ENCODE measurements at places on chromosomes 3 and 15. TPM values are rescaled to one million over a fixed set of nuclear protein-coding genes. Genes with fewer than 3 reads are reported as not detected.

DNA sequence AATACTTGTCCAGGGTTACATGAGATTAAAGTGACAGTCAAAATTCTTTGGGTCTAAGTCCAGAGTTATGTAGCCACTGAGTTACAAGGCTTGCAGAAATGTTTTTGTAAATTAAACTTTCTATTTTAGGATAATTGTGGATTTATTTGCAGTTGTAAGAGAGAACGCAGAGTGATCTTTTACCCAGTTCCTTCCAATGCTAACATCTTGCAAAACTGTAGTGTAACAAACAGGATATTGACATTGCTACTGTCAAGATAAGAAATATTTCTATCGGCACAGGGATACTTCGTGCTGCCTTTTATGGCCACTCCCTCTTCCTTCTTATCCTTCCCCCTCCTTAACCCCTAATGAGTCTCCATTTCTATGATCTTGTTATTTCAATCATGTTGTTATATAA is 1022.9 kb downstream of the MCTP2 start:
- no peak overlapping the region for H3K27ac ChIP-seq
- H3K4me3 ChIP-seq: no peak overlapping the region
- no peaks in the 10 kb centered on the region for H3K36me3 ChIP-seq
- no peak for DNase-seq

GRCh38 chr3:58234516-58234931 is 3.1 kb upstream of the ABHD6 start:
- H3K4me1 ChIP-seq: peaks cover 15% of the 10 kb centered on the region
- H3K4me3 ChIP-seq: no peak overlapping the region
- peak; percentile 56 for DNase-seq
- no peaks in the 10 kb centered on the region for H3K36me3 ChIP-seq

The TASOR gene
- total RNA-seq: 77.7 TPM

The CCK gene
- total RNA-seq: not detected

The UMPS gene
- 49.3 TPM for total RNA-seq

- no peaks in the 10 kb centered on the region for H3K4me1 ChIP-seq
- no peaks in the 10 kb centered on the region for H3K36me3 ChIP-seq
- peaks cover 32% of the 10 kb centered on the region for H3K27me3 ChIP-seq
- H3K27ac ChIP-seq: no peak overlapping the region
- DNase-seq: no peak
- no peak overlapping the region for H3K4me3 ChIP-seq
These were observed 191.5 kb downstream of the FOXB1 start for GRCh38 chr15:60195611-60196010.

The DPPA2 gene
- not detected for total RNA-seq

DNA sequence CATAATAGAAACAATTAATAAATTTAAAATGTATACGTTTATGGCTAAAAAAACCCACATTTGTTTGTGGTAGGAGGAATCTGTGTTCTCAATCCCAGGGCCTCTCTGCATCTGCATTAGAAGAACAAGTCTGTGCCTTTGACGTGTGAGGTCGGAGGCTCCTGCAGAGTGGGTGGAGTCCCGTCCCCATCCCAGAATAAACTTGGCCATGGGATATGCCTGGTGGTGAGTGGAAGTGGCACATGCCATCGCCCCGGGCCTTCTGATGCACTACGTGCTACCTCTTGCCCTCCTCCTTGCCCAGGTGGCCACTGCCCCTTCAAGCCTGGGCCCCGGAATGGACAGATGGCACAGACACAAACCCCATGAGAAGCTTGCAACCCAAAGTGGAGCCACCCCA is 131.1 kb upstream of the NSMCE3 start:
- DNase-seq: no peak
- H3K27ac ChIP-seq: no peak overlapping the region
- H3K36me3 ChIP-seq: no peaks in the 10 kb centered on the region
- H3K4me1 ChIP-seq: no peaks in the 10 kb centered on the region

The RRP9 gene
- 80.2 TPM for total RNA-seq

The FOXB1 gene
- total RNA-seq: not detected

The MCF2L2 gene
- total RNA-seq: 2.6 TPM

The AMIGO3 gene
- total RNA-seq: 0.79 TPM

DNA sequence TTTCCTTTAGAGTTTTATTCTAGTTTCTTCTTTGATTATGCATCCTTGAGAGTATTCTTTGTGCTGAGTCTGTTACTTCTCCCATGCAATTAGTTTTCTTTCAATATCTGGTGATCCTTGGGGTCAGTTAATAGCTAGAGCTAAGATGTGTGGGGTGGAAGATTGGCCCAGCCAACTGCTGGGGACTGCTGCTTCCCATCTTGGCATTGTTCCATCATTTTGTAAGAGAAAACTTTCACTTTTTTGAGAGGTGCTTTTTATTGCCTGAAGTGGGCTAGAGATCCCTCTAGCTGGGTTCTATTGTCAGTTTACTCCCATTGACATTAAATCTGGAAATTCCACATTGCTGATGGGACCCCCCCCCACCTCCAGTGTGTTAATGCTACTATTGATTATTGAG is 15.4 kb downstream of the BCL2L10 start:
- peak; percentile 47 for DNase-seq
- H3K27ac ChIP-seq: peak overlapping the region; percentile 88
- H3K36me3 ChIP-seq: peaks cover 12% of the 10 kb centered on the region

DNA sequence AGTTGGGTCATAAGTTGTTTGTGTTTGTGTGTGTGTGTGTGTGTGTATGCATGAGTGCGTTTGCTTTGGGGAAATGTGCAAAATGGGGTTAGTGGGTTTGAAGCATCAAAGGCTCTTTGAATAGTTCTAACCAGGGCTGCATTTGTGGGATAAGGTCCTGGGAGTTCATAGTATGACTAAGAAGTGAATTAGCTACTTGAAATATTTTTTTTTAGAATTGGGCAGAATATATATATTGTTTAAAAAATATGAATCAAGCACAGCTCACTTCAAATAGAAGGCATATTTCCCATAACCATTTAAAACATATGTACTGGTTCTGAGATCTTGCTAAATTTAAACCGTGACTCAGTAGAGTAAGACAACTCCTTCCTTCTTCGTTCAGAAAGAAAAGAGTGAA is 43.1 kb downstream of the IGF2BP2 start:
- H3K27ac ChIP-seq: peak overlapping the region; percentile 19
- peaks cover 53% of the 10 kb centered on the region for H3K4me1 ChIP-seq
- no peak overlapping the region for H3K4me3 ChIP-seq
- no peaks in the 10 kb centered on the region for H3K27me3 ChIP-seq
- peak; percentile 24 for DNase-seq

The SLC28A1 gene
- total RNA-seq: not detected

- H3K27me3 ChIP-seq: no peaks in the 10 kb centered on the region
- H3K4me3 ChIP-seq: no peak overlapping the region
- H3K27ac ChIP-seq: no peak overlapping the region
- peaks cover 11% of the 10 kb centered on the region for H3K36me3 ChIP-seq
- DNase-seq: no peak
- no peaks in the 10 kb centered on the region for H3K4me1 ChIP-seq
These were observed 44.2 kb upstream of the SKOR1 start for GRCh38 chr15:67781061-67781460.

DNA sequence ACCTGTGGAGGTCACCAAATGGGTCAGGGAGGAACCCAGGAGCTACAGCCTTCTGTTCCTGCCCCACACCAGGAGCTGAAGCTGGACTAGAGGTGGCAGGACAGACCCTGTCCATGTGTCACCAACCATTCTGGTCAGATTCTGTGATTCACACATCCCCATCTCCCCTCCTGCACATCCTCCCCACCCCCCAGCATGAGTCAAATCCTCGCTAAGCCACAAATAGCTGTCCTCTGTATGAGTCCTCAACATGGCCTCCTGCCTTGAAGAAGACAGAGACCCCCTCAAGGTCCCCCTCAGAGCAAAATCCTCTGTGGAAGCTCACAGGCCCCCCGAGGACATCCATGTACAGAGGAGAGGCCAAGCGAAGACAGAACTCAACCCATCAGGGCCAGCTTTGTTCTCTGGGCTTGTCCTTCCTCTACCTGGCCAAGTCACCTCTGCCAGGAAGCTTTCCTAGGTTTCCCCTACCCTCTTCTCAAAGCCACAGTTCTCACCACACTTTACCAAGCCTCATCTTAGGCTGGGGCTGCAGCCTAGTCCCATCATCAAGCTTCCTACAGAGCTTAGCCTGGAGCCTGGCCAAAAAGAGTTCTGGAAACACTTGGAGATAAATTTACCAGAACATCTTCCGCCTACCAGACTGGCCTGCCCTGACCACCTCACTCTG is 17.1 kb downstream of the CACNA2D2 start:
- no peak overlapping the region for H3K27ac ChIP-seq
- no peaks in the 10 kb centered on the region for H3K27me3 ChIP-seq
- H3K4me1 ChIP-seq: no peaks in the 10 kb centered on the region
- no peak overlapping the region for H3K4me3 ChIP-seq

- H3K4me3 ChIP-seq: no peak overlapping the region
- H3K27ac ChIP-seq: no peak overlapping the region
- peaks cover 14% of the 10 kb centered on the region for H3K36me3 ChIP-seq
- no peak for DNase-seq
- no peaks in the 10 kb centered on the region for H3K27me3 ChIP-seq
- H3K4me1 ChIP-seq: peaks cover 6% of the 10 kb centered on the region
These were observed 50.4 kb downstream of the IDH2 start for GRCh38 chr15:90051874-90052273.

DNA sequence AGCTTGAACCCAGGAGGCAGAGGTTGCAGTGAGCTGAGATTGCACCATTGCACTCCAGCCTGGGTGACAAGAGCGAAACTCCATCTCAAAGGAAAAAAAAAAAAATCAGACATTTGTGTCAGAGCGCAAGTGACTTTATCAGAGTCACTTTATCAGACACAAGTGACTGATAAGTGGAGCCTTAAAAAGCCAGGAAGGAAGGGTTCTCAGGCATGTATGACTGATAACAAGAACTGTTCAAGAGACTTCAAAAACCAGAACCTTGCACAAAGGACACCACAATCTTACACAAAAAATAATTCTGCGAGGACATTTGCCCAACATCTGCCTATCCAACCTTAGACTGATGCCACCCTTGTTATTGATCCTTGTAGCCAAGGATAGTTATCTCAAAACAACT is 13.3 kb upstream of the CFAP44 start:
- no peaks in the 10 kb centered on the region for H3K4me1 ChIP-seq
- no peak overlapping the region for H3K27ac ChIP-seq
- no peaks in the 10 kb centered on the region for H3K27me3 ChIP-seq
- H3K36me3 ChIP-seq: peaks cover 46% of the 10 kb centered on the region
- no peak for DNase-seq

DNA sequence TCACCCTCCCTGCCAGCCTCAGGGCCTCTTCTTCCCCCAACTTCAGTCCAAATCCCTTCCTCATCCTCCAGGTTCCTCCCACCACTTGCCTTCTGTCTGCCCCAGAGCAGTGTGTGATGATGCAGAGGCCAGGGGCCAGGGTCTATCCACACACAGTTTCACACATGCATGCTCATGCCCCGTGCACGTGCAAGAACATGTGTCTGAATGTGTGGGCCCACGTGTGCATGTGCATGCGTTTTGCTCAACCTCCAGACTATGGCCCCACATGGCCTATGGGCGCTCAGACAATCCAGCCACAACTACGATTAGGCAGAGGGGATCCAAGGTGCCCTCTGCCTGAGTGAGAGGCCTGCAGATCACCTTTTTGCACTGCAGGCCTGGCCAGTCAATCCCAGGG is 32.3 kb upstream of the SLC6A1 start:
- DNase-seq: no peak
- H3K27me3 ChIP-seq: peaks cover 54% of the 10 kb centered on the region
- no peak overlapping the region for H3K27ac ChIP-seq
- no peaks in the 10 kb centered on the region for H3K4me1 ChIP-seq

The MRPL3 gene
- total RNA-seq: 179 TPM

- H3K27ac ChIP-seq: peak overlapping the region; percentile 71
- no peaks in the 10 kb centered on the region for H3K27me3 ChIP-seq
- DNase-seq: peak; percentile 72
- H3K4me1 ChIP-seq: no peaks in the 10 kb centered on the region
These were observed 7.5 kb upstream of the ST6GAL1 start for GRCh38 chr3:186922790-186923189.

The WDR76 gene
- total RNA-seq: 6.9 TPM

- no peak overlapping the region for H3K27ac ChIP-seq
- no peak for DNase-seq
- H3K36me3 ChIP-seq: peaks cover 70% of the 10 kb centered on the region
- H3K27me3 ChIP-seq: no peaks in the 10 kb centered on the region
- H3K4me3 ChIP-seq: no peak overlapping the region
These were observed 39.9 kb upstream of the ADCY5 start for GRCh38 chr3:123488645-123489347.

DNA sequence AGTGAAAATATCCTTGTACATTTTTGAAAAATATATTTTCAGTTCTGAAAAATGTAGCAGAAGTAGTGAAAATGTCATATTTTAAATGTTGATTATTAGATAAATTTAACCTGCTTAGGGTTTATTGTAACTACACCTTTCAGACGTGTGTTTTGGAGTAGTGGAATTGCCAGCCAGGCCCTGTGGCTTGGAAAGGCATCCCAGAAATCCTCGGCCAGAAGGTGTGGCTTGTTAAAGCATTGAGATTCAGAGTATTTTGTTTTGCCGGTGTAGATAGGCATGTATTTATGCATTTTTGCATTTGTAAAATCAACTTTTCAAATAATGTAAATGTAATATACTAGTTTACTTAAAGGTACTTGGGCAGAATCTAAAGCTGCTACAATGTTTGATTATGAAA is 7.0 kb downstream of the EBLN2 start:
- H3K27me3 ChIP-seq: no peaks in the 10 kb centered on the region
- H3K4me3 ChIP-seq: no peak overlapping the region
- H3K36me3 ChIP-seq: peaks cover 57% of the 10 kb centered on the region

- H3K27me3 ChIP-seq: no peaks in the 10 kb centered on the region
- H3K4me1 ChIP-seq: no peaks in the 10 kb centered on the region
- no peak overlapping the region for H3K27ac ChIP-seq
- H3K4me3 ChIP-seq: no peak overlapping the region
These were observed 187.8 kb downstream of the UACA start for GRCh38 chr15:70575231-70576226.

DNA sequence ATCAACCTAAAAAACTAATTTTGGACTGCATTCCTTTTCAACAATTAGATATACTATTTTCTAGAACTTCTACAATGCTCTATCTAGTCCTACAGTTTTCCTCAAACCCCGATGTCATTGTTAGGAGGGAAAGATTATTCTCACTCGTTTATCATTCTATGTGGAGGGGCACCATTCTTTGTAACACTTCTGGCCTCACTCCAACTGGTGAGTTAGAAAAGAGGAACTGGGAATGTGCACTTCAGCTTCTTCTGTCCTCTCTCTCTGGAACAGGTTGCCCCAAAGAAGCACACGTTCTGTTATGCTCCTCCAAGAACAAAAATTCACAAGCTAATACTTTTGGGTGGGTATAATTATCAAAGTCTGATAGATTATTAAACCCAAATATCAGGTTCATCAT is 137.9 kb downstream of the UACA start:
- no peak overlapping the region for H3K4me3 ChIP-seq
- H3K4me1 ChIP-seq: no peaks in the 10 kb centered on the region

The SYNM gene
- total RNA-seq: 0.12 TPM

The CFAP44 gene
- 4.0 TPM for total RNA-seq

- H3K36me3 ChIP-seq: peaks cover 5% of the 10 kb centered on the region
- no peaks in the 10 kb centered on the region for H3K27me3 ChIP-seq
- no peak for DNase-seq
- H3K4me3 ChIP-seq: no peak overlapping the region
- no peaks in the 10 kb centered on the region for H3K4me1 ChIP-seq
- H3K27ac ChIP-seq: no peak overlapping the region
These were observed 7.4 kb downstream of the WNT7A start for GRCh38 chr3:13872451-13872850.

The TEX55 gene
- total RNA-seq: not detected

Measured in MCF 10A (cell line).